Renal cortical epithelial cell (primary cell): ENCODE measurements at places on chromosomes 4 and X. TPM values are rescaled to one million over a fixed set of nuclear protein-coding genes. Genes with fewer than 3 reads are reported as not detected.

DNA sequence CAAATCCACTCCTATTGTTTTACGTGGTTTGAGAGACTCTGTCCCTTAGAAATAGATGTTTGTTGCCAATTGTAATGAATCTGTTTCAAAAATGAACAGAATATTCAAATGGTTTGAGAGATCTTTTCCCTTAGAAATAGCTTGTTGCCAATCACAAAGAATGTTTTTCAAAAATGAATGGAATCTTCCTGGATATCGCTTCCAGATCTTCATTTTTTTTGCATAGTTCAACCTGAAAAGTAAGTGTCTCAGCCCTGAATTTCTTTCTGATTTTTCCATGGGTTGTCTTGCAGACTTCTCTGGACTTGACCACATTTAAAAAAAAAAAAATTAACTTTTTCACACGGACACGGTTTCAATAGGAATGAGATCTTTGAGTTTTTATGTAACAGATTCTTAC, 22.7 kb downstream of the SHOX start:
- no peak for DNase-seq

DNA sequence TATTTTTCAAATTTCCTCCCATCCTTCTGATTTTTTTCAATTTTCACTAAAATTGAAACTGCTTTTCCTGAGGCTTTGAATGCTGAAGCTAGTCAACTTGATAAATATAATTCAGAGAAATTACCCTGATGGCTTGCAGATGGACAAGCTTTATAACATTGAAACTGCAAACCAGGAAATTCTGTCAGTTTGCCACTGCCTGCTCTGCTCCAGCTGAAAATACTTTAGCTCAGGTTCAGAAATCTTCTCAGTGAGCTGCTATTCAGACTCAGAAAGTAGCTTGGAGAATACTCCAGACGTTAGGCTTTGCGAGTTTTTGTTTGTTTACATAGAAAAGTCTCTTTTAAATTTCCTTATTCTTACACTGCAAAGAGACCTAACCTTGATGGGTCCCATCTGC, 1574.7 kb downstream of the STIM2 start:
- DNase-seq: no peak

GRCh38 chrX:144681501-144681900, 565.8 kb upstream of the SPANXN1 start:
- DNase-seq: no peak

DNA sequence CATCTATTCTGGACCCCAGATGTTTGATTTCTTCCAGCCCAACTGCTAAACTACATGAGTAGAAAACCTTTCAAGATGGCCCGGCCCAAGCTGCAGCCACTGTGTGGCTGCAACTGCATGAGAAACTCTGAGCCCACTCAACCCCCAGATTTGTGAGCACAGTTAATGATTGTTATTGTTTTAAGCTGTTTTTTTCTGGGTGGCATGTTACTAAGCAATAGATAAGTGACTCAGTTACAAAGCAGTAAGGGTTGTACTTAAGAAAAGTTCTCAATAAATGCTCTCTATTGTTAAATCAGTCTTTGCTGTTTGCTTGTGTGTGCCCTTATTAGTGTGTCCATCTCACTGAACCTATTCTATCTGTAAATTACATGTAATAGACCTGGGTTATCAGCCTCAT, 51.8 kb downstream of the GC start:
- DNase-seq: peak; percentile 93

DNA sequence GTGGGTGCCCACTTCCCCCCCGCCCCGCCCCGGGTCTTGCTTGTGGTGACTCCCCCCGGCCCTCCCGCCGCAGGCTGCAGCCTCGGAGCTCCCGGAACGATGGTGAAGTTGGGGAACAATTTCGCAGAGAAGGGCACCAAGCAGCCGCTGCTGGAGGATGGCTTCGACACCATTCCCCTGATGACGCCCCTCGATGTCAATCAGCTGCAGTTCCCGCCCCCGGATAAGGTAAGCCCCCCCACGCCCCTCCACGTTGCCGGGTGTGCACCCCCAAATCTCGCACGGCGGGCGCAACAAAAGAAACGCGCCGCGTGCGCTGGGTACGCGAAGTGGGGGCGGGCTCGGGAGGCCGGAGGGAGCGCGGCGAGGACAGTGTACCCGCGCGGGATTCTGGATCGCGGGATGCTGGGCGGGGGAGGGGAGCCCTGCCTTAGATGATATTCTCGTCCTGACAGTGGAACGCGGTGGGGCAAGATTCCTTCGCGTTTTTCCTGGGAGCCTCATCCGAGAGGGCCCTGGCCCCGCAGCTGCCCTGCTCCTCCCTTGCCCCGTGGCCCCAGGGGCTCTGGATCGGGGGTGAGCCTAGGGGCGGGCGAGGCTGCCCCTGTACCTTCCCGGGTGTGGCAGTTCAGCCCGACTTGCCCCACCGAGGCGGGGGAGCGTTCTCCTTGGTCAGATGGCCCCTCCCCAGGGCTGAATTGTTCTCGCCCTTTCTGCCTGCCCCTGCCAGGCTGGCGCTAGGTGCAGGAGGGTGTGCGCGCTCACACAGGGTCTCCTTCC, 819 bp downstream of the NSG1 start:
- DNase-seq: no peak

GRCh38 chrX:120350450-120351138, 11.3 kb upstream of the ATP1B4 start:
- peak; percentile 2 for DNase-seq

GRCh38 chr4:182839256-182839655, 77.9 kb downstream of the DCTD start:
- no peak for DNase-seq

DNA sequence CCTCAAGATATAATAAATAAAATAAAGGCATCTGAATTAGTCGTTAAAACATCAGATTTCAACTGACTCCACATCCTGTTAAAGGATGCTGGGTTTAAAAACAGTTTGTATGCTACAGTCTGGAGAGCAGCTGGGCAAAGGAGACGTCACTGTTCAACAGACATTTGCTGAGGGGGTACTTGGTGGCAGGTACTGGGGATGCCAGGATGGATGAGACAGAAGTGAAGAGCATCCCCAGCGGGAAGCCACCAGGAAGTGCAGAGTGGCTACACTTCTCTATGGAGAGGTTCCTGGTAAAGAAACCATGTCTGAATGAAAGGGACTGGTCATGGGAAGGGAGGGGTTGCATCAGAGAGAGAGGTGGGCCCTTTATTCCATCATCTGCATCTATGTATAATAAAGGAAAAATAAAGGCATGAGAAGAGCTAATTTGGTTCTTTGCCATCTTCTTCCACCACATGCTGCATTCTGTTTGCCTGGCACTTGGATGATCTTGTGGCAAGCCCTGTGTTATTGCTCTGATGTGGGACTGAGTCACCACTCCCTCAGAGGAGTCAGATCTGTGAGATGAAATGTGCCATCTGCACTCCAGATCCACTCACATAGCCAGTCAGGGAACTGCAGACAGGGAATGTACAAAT, 145.0 kb downstream of the SOWAHB start:
- peak; percentile 97 for DNase-seq

DNA sequence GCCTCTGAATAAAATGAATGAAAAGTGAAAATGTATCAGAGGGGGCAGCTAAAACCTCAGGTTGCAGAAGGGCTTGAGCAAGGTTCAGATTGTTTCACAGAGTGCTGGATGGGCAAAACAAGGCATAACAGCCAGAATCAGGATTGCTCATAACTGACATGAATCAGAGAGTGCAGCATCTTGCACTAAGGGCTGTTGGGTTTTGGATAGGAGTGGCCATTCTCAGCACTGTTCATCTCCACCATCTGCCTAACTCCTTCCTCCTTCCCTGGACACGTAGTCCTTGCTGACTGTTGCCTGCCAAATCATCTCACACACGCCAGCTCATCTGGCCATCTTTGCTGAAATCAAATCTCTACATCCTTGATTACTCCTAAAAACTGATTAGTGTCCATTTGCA, 75.3 kb upstream of the C1QTNF7 start:
- no peak for DNase-seq

- peak; percentile 8 for DNase-seq
Observed at GRCh38 chrX:39855748-39856129, 242.0 kb downstream of the BCOR start.

DNA sequence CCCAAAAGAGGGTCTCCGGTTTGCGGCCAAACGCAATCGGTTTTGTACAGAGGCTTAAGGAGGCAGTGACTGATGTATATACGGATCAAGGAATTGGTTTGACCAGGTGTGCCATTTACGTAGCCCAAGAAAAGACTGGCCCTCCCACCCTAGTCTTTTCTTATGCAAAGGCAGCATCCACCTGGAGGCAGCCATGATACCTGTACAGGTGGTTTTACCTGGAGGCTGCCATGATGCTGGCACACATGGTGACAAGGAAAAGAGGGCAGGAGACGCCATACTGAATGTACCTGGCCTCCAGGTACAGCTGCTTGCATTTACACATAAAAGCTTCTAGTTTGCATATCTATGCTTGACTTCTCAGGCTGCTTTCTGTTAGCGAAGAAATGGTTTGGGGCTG, 917.7 kb upstream of the INTU start:
- DNase-seq: no peak

GRCh38 chr4:154604696-154605200, 7.7 kb downstream of the FGG start:
- no peak for DNase-seq

- no peak for DNase-seq
Observed at GRCh38 chrX:11591723-11592346, 73.9 kb downstream of the ARHGAP6 start.

DNA sequence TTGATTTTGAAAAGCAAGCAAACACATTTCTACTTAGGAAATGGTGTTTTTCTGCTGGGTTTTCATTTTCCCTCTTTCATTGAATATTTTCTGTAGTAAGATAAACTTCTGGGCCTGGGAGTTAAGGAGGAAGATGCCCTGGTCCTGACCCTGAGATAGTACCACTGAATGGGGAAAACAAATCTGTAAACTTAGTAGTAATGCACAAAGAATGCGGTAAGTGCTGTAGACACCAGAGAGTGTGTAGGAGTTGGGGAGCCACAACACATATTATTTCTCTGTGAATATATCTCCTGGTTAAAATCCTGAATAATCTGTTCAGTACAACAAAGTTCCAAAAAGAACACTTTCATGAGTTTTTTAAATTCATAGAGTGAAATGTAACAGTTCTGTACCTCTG, 178.3 kb downstream of the MAPK10 start:
- DNase-seq: peak; percentile 2

GRCh38 chr4:125315576-125316400, 1.0 kb downstream of the FAT4 start:
- DNase-seq: no peak

DNA sequence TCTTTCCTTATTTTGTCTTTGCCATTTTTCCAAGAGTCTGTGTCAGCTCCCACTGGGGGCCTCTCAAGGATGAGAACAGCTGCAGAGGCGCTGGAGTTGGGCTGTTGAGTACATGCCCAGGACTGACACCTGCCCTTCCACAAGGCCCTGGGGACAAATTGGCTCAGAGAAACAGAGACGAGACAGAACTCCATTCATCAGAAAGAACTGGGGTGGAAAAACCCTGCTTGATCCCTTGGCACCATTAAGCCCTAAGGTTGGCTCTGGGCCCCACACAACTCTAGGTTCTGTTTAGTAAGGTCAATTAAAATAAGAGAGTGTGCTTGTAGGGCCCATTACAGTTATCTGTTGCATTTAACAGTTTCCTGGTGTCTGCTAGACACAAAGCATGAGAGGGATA, 63.6 kb downstream of the DCX start:
- no peak for DNase-seq

DNA sequence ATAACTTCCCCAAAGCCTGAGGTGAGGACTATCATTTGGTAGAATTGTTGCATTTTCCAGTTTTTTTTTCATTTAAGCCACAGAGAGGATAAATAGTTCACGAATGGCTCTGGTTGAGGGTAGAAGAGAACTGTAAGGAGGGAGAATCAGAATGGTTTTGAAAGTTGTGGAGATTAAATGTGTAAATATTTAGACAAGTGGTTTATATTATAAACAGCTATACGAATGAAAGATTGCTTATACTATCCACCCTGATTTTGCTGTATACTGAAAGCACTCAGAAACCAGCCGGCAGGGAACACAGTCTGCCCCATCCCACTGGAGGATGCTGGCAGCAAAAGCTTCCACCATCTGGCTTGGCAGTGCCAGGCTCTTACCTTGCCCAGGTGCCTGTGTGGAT, 341.1 kb downstream of the RAPGEF2 start:
- DNase-seq: no peak

DNA sequence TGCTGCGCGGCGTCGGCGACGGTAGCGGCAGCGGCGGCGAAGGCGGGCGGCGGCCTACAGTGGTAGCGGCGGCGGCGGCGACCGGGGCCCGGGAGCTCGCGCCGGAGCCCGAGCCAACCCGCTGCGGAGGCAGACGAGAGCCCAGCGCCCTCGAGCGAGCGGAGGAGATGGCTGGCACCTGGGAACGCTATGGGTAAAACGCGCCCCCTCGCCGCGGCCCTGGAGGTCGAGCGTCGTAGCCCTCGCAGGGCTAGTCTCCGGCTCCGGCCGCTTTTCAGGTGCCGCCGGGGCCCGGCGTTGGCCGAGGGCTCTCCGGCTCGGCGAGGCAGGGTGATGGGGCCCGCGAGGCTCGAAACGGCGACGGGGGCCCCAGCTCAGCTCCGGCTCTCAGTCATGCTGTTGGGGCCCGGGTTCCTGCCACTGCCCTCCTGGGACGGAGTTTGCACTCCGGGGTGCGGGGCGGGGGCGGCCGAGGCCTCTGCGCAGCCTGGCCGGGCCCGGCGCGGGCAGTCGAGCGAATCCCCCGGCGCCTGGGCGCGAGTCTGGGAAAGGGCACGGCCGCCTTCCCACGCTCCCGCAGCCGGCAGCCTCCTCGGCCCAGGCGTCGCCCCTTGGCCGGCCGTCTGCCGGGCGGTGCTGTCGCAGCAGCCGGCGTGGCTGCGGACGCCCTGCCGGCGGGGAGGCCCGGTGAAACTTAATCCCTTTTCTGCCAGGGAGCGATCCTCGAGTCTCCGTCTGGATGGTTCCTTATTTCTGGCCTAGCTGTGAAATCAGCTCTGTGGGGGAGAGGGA, 768 bp downstream of the MID2 start:
- no peak for DNase-seq

GRCh38 chr4:74005528-74005927, 7.1 kb upstream of the CXCL5 start:
- peak; percentile 90 for DNase-seq

GRCh38 chr4:156252358-156252921, 298.8 kb upstream of the CTSO start:
- peak; percentile 65 for DNase-seq

GRCh38 chrX:109578916-109579315, 42.3 kb downstream of the NXT2 start:
- no peak for DNase-seq

FAM184B gene
- not detected in 2 replicates for total RNA-seq

MAGEA3 gene
- total RNA-seq: not detected in 2 replicates

P2RY8 gene
- total RNA-seq: under 0.01 TPM in 1 of 2 replicates, not detected in the other

RBM41 gene
- 19.1 and 21.3 TPM in 2 replicates for total RNA-seq

PDE6B gene
- 11.2 and 21.7 TPM in 2 replicates for total RNA-seq

DIPK2B gene
- total RNA-seq: 0.15 and 0.17 TPM in 2 replicates

SH3TC1 gene
- total RNA-seq: 25.4 and 27.2 TPM in 2 replicates

RBM10 gene
- 44.5 and 50.2 TPM in 2 replicates for total RNA-seq

ZNF157 gene
- 0.17 and 0.65 TPM in 2 replicates for total RNA-seq

SOWAHB gene
- total RNA-seq: 6.9 and 36.6 TPM in 2 replicates

GPRIN3 gene
- total RNA-seq: 0.87 and 3.5 TPM in 2 replicates

GPR82 gene
- not detected in 2 replicates for total RNA-seq

NKX3-2 gene
- total RNA-seq: not detected in 2 replicates

HERC5 gene
- 4.9 and 5.7 TPM in 2 replicates for total RNA-seq

IRS4 gene
- not detected in 2 replicates for total RNA-seq
